ENCODE measurements at places on chromosomes 16 and 17.

GRCh38 chr17:62681061-62681938 lies 53.8 kb downstream of the MRC2 start:
- no peak for DNase-seq

DNA sequence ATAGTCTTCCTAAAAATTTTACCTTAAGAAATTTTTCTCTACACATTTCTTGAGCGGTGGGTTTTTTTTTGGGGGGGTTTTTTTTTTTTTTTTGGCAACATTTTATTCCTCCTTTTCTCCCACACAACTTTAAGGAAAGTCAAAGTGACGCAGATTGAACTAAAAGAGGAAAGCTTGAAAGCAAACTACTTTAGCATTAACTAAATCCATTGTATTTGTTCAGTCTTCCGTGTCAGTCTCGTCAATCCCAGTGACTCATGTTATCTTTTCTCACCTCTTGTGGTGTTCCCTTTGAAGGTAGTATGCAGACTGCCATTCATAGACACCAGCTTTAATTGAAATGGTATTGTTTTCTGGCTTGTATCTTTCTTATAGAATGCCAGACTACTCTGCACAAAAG lies 39.3 kb downstream of the TADA2A start:
- no peak for DNase-seq

DNA sequence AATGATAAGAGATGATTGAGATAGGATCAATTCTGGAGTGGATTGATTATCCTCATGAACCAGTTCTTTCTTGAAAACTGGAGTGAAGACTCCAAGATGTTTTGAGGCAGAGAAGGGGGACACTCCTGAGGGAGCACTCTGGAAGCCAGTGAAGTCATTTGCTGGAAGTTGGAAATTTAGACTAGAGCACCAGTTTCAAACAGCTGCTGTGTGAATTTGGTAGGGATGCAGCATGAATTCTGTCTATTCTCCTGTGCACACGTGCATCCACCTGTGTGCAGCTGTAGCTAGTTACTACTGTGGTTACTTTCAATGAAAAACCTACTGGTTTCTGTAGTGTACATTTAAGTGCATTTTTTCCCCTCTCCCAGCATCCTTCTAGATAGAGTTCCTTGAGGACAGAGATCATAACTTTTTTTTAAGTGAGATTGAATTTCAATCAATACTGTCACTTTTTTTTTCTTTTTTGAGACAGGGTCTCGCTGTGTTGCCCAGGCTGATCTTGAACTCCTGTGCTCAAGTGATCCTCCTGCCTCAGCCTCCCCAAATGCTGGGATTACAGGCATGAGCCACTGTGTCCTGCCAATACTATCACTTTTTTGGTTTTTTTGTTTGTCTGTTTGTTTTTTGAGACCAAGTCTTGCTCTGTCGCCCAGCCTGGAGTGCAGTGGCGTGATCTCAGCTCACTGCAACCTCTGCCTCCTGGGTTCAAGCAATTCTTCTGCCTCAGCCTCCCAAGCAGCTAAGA lies 65.9 kb downstream of the TUBD1 start:
- DNase-seq: no peak

DNA sequence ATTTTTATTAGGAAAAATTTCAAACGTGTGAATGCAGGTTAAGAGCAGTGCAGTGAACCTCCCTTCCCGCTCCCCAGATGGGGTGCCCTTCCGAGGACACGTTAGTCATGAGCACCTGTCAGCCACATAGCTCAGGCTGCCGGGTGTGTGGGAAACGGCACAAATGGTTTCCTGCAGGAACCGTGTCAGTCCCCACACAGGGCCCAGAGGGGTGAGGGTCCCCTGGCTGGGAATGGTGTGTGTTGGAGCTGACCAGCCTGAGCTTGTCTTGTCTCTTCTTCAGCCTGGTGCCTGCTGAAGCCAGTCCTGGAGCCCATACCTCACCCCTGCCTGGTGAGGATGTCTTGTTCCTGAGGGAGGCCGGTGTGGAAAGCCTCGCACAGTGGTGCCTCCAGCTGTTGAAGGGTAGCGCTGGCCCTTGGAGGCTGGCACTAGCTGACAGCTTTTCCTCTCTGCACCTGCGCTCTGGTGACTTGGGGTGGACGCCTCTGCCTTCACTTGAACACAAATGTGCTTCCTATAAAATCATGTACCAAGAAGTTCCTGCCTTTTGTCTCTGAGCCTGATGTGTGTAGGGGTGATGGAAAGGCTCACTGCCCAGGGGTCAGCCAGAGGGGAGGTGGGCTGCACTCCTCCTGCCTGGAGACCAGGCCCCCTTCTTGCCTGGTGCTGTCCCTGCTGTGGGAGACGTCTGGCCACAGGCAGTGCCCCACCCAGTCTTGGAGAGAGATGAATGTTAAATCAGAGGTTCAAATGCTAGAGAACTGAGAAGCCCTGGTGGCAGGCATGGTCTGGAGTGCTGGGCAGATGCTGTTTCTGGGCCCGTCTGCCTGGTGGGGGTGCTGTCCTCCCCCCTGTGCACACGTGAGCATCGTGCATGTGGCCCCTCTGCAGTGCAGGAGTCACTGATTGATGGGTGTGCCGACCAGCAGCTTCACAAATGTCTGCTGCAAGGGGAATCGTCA lies 102.6 kb upstream of the ZNF750 start:
- DNase-seq: no peak

GRCh38 chr16:86964796-86965241 lies 352.4 kb downstream of the C16orf95 start:
- DNase-seq: no peak

GRCh38 chr16:66619534-66620428 lies 15.3 kb downstream of the CMTM3 start:
- no peak for DNase-seq

DNA sequence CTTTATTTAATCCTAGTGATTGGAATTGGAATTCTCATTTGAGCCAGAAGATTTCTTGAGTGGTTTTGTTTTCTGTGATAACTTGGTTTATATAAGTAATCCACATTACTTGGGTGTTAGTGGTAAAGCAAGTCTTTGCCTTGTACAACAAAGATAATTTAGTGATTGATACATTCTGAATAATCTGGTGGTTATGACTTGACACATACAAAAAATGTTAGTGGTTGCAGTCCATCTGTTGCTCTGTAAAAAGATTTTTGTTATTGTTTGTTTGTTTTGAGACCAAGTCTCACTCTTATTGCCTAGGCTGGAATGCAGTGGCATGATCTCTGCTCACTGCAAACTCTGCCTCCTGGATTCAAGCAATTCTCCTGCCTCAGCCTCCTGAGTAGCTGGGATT lies 13.2 kb downstream of the OMG start:
- DNase-seq: no peak

GRCh38 chr17:41547921-41548843 lies 20.1 kb upstream of the KRT19 start:
- DNase-seq: peak; percentile 85

DNA sequence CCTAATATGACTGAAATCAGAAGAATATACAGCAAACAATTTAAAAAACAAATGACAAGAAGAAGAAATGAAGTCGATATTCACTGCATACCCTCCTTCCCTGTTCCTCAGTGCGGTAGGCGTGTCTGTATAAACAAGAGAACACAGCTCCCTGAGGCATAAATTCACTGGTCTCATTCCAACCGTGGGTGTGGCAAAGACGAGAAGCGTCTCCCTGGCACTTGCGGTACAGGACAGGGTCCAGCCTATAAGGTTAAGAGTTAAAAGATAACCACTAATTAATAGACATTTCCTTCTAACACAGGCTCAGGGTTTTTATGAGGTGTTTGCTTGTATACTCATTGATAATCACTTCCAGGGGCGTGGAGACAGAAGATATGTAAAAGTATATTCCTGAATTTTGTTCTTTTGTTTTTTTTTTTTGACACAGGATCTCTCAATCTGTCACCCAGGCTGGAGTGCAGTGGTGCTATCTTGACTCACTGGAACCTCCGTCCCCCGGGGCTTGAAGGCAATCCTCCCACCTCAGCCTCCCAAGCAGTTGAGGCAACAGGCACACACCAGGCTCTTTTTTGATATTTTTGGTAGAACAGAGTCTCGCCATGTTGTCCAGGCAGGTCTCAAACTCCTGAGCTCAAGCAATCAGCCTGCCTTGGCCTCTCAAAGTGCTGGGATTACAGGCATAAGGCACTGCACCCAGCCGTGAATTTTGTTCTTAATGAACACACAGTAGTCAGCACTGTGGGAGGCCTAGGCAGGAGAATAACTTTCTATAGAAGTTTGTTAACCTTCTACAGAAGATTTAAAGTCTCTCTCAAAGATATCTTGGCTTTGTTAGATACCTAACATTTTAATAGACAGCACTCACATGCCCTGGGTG lies 59.1 kb upstream of the CLEC18B start:
- DNase-seq: no peak

All from activated T-cell treated with anti-CD3 and anti-CD28 coated beads, Interleukin-2, amount 50 U/mL, for 48 hours (primary cell).